ENCODE measurements at places on chromosomes 2 and 18.

DNA sequence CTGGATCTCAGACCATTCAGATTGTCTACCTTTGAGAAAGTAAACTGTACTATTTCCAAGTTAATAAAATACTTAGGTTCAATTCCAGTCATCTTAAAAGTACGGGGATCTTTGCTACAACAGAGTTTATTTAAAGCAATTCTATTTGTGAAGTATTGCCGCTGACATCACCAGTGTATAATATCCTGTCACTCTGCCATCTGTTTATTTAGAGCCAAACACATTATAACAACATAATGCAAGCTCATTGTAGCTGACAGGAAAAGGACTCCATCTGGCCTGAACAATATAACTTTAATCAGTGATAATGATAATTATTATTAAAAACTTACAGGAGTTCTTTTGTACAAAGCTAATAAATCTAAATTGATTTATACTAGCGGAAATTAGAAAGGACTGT, 786.8 kb downstream of the ERBB4 start:
- DNase-seq = no peak

DNA sequence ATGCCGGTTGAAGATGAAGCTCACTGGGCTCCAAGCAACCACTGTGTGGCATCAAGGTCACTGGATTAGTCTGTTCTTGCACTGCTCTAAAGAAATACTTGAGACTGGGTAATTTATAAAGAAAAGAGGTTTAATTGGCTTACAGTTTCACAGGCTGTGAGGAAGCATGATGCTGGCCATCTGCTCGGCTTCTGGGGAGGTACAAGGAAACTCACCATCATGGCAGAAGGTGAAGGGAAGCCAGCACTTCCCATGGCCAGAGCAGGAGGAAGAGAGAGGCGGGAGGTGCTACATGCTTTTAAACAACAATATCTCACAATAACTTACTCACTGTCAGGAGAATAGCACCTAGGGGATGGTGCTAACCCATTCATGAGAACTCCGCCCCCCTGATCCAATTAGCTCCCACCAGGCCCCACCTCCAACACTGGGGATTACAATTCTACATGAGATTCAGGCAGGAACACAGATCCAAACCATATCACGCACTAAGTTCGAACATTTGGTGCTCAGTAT, 109.7 kb upstream of the MGAT5 start:
- no peak for DNase-seq

GRCh38 chr2:85257970-85258605, 69.7 kb downstream of the TGOLN2 start:
- no peak for DNase-seq

- no peak for DNase-seq
Measured at GRCh38 chr2:143529118-143529720, 400.0 kb downstream of the ARHGAP15 start.

- no peak for DNase-seq
Measured at GRCh38 chr2:229350883-229351282, 79.8 kb upstream of the PID1 start.

DNA sequence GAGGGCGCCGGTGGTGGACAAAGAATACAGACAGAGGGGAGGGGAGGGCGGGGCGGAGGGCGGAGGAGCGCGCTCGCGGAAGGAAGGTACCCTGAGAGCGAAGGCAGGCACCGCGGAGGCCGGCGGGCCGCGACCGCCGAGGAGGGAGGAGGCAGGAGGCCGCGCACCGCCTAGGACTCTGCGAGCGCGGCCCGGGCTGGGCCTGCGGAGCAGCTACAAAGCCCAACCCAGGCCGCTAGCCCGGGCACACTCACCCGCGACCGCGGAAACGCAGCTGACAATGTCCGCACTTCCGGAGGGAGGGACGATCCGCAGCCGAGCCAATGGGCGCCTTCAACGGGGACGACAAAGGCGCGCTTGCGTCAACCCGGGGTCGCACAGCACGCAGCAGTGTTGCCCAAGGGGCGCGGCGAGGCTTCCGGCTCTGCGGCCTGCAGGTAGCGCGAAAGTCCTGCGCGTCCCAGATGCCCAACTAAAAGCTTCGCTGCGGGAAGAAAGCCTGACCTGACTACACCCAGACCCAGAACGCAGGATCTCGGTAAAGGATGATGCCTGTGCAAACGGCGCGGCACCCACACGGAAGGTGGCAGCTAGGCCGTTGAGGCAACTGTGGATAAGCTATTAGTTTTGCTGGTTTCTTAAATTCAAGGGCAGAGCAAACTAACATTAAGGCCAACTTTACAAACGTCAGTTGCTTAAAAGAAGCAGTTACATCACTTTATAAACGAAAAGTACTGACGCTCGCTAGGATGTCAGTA, at the start of gene C18orf32:
Gene C18orf32, minus strand, starts transcription at position 282 of the 758 bp plus-strand sequence. CDS start 3,486 bp downstream, outside the sequence.
- peak; percentile 92 for DNase-seq

- DNase-seq = no peak
Measured at GRCh38 chr2:26757873-26758789, 6.0 kb upstream of the SLC35F6 start.

GRCh38 chr2:78261454-78261853, 739.3 kb upstream of the LRRTM4 start:
- no peak for DNase-seq

DNA sequence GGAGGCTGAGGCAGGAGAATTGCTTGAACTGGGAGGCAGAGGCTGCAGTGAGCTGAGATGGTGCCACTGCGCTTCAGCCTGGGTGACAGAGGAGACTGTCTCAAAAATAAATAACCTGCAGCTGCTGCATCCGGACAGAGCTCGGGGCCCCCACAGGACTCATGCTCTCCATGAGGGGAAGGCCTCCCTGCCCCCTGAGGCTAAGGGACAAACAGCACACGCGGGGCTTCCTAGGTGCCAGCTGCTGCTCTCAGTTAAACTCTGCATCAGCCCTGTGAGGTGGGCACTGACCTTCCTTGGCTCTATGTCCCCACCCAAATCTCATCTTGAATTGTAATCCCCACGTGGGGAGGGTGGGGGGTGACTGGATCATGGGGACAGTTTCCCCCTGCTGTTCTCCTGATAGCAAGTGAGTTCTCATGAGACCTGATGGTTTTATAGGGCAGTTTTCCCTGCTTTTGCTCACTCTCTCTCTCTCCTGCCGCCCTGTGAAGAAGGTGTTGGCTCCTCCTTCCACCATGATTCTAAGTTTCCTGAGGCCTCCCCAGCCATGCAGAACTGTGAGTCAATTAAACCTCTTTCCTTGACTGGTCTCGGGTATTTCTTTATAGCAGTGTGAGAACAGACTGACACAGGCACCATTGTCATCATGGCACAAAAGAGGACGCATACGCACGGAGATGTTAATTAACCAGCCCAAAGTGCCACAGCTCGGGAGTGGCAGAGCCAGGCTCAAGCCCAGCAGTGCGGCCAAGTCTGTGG, 49.9 kb upstream of the TAF1B start:
- DNase-seq = no peak

DNA sequence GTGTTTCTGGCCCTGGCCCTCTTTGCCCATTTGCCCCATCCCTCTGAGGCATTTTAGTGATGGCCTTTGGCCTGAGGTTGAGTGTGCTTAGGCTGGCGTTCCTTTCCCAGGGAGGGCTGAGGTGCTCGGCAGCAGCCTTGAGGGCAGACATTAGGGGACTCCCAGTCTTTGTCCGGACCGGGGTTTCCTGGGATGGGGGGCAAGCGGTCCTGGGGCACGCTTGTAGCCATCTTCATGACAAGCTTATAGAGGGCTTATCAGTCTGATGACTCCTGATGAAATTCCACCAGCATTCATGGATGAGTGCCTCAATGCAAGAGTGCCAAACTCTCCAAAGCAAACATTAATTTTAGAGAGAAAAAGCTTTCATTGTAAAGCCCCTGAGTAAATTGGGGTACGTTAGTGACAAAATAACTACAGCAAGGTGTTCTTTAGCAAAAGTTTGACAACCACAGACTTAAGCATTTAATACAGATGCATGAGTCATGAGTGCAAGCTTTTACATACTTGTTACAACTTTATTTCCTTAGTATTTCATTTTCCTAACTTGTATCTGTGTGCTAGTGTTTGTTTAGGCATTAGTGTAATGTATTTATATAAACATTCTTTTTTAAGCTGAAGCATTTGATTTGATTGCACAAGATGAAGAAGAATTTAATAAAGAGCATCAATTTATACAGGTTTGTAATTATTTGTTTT, 45.6 kb downstream of the CEP192 start:
- no peak for DNase-seq

GRCh38 chr2:170307555-170308351, 129.8 kb downstream of the MYO3B start:
- DNase-seq = no peak

GRCh38 chr18:25275412-25276001, 76.5 kb downstream of the ZNF521 start:
- DNase-seq = no peak

DNA sequence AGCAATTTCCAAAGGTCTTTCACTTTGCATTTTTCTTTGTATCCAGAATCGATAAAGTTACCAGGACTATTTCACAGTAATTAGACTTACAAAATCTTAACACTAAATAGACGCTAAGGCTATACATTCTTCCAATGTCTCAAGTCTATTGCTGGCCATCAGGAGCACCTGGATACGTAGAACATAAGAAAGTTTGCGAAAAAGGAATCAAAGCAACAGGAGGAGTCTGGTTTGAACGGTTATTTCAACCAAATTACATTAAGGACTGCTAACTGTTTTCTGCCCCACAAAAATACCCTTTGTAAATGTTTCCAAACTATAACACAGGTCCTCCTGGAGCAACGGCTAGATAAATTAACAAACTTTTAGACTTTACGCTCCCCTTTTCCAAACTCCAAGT, 1.4 kb upstream of the HNRNPA3 start:
- DNase-seq = no peak

DNA sequence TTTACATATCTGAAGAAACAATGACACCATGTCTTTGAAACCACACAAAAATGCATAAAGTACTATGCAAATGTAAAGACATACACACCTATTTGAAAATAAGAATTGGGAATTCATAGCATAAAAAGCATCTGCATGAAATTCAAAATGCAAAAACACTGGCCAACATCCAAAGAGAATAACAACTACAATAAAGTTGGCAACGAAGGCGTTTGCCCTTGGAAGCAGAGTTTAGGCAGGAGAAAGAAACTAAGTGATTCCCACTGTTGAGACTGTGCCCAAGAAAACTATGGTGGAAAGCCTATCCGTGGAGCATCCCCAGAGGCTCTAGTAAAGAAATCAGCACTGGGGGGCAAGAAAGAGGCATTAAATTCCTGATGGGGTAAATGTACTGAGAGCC, 292.8 kb downstream of the RIT2 start:
- no peak for DNase-seq

- DNase-seq = no peak
Measured at GRCh38 chr2:24453379-24454073, 37.5 kb upstream of the NCOA1 start.

GRCh38 chr2:204860274-204860673, 315.0 kb downstream of the PARD3B start:
- no peak for DNase-seq

DNA sequence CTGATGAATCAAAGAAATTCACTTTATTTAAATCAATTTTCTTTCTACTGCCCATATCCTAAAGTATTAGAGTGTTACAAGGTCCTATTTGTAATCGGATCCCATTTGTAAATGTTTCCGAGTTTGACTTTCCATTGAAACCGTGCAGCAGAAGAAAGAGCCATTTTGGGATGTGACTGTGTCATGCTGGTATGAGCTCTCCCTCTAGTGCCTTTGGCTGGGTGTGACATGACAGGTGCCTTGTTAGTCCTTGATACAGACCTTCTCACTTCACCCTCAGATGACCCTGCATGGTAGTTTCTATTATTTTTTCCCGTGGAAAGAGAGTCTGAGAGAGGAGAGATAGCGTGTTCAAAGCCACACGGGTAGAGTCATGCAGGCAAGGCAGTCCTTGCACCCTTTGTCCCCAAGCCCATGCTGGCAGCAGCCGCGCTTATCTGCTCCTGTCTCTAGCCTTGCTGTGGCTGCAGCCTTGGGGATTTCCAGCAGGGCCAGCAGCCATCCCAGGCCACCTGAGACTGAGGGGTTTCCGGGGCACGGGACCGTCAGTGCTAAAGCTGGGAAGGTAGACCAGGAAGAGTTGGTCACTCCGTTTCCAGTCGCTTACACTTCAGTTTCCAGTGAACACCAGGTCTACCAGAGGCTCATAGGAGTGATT, 21.4 kb downstream of the CHMP1B start:
- no peak for DNase-seq

DNA sequence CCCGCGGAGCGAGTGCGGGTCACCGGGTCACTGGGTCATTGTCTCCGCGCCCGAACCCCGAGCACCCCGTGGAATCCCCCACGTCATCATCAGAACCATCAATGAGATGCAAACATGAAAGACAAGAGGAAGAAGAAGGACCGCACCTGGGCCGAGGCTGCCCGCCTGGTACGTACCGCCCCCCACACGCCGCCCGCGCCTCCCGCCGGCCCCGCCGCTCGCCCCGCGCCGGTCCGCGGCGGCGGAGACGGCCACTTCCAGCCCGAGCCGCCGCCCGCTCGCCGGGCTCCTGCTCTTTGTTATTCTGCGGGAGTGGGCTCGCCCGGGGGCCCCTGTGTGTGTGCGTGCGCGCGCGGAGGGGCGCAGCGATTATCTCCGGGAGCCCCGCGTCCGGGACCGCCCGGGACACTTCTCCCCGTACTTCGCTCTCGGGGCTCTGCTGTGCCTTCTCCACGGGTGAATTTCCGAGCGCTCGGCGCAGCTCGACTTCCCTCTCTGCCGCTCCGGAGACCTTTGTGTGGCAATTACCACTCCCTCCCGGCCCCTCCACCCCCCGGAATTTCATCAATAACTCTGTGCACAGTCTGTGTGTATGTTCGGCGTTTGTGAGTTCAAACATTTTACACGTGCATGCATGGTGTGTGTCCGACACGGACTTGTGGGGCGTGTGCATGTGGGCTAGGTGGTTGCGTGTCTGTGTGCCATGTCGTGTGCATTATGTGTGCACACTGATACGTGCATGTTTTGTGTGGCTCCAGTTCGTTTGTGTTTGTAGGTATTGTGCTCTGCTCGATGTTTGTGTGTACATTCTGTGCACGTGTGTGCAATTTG, 714 bp downstream of the ASXL3 start:
- no peak for DNase-seq

DNA sequence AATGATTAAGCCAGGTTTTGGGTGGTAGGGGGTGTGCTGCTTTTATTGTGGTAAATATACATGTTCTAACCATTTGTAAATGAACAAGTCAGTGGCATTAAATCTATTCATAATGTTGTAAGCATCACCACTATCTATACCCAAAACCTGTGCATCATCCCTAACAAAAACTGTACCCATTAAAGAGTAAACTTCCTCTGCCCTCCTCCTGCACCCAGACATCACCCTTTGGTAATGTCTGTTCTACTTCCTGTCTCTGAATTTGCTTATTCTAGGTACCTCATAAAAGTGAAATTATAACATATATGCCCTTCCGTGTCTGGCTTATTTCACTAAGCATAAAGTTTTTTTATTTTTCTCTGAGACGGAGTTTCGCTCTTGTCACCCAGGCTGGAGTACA, 14.1 kb downstream of the RIF1 start:
- no peak for DNase-seq

DNA sequence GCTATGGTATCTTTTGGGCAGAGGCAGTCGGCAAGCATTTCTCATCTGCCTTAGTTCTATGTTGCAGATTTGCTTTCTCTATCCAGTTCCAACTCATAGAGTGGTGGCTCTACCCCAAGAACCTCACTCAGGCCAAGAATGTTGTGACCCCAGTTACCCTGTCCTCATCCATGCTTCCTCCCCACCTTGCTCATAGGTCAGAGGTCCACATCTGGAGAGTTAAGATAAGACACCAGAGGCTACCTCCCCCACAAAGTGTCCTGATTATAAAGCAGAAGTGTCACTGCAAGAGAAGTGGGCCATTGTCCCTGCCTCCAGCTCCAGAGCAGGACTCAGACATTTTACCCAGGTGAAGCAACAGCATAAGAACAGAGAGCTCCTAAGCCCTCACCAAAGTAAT, 276.8 kb upstream of the CHST9 start:
- DNase-seq = no peak

Data from stimulated activated CD8-positive, alpha-beta memory T cell treated with anti-CD3 and anti-CD28 coated beads, Interleukin-15, amount 100 ng/mL, for 48 hours (primary cell).